ENCODE measurements at places on chromosomes 2 and 18.

DNA sequence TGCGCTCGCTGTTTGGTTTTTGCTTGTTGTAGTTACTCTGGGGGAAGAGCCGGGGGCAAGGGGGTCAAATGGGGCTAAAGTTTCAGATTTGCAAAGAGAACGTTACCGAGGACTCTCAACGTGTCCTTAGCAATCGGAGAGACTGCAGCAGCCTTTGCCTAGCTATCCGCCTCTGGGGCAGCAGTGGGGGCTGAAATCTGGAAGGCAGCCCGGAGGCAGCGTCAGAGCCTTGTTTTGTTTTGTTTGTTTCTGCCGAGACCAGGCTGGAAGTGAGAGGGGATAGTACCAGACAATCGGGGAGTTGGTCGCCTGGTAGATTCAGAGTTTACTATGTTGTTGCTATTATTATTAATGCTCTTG is 1.2 kb downstream of the CDH20 start:
- no peak for DNase-seq

GRCh38 chr2:160639472-160639871 is 145.9 kb upstream of the RBMS1 start:
- DNase-seq = no peak

GRCh38 chr2:81158505-81158904 is 854.0 kb upstream of the LRRTM1 start:
- DNase-seq = no peak

- DNase-seq = no peak
Observed at GRCh38 chr2:192150166-192150565, 44.6 kb downstream of the TMEFF2 start.

- no peak for DNase-seq
Observed at GRCh38 chr2:158539176-158540005, 82.6 kb downstream of the PKP4 start.

DNA sequence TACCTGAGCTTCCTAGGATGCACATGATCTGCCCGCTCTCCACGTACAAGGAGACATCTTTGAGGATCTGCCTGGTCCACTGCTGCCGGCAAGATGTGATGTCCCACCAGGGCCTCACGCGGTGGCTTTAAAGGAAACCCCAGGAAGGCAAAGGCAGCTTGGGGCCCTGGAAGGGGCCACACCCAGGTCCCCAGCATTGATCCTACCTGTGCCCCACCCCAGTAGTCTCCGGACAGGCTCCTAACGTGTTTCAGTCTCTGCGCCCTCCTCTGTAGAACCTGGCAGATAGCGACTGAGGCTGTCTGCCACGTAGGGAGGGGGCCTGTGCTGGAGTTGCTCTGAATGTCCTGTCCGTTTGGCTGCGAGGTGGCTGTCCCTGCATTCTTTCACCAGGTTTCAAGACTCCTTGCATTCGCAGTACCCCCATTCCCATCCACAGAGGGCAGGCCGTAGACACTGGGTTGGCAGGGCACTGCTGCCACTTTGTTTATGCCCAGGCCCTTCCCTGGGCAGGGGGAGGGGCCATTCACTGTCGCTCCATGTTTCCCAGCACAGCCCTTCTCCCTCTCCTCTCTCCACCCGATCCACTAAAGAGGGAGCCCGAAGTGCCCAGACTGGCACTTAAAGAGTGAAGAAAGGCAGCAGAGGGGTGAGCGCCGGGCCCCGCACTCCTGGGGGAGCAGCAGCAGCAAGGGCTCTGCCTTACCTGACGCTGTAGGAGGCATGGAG is 644 bp downstream of the ABCG5 start:
- no peak for DNase-seq

- DNase-seq = no peak
Observed at GRCh38 chr2:120780402-120780801, 44.7 kb downstream of the GLI2 start.

GRCh38 chr2:53234548-53234903 is 533.1 kb upstream of the CHAC2 start:
- no peak for DNase-seq

DNA sequence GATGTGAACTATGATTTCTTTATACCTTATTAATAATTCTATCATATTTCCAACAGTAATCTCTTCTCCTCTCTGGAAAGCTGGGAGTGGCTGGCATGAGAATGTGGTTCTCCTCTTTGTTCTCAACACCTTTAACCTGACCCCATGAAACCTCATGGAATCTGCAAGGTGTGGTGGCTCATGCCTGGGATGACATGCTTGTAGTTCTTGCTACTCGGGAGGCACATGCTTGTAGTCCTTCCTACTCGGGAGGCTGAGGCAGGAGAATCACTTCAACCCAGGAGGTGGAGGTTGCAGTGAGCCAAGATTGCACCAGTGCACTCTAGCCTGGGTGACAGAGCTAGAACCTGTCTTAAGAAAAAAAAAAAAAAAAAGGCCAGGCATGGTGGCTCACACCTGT is 10.8 kb upstream of the CDCA7 start:
- DNase-seq = no peak

DNA sequence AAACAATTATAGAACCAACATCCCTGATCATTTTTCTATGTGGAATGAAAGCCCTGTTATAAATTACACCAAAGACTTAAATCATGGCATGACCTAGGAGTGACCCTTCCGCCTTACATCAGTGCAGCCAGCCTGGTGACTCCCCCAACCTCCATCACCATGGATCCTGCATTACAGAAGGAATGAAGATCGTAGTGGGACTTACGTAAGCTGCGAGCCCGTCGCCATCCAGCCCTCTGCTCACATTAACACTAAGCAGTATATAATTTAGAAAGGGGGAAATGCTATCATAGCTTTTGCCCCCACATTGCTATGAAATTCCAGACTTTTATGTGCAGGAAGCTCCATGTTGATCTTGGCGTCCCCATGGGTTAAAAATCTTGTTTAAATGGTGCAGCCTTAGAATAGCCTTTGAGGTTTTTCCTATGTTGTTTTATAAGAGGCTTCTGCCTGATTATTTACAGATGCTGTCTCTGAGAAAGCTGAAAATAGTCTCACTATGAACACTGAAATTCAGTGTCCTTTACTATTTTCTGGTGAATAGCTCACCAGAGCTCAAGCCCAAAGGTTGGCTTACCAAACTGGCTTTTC is 76.3 kb downstream of the COLEC12 start:
- no peak for DNase-seq

DNA sequence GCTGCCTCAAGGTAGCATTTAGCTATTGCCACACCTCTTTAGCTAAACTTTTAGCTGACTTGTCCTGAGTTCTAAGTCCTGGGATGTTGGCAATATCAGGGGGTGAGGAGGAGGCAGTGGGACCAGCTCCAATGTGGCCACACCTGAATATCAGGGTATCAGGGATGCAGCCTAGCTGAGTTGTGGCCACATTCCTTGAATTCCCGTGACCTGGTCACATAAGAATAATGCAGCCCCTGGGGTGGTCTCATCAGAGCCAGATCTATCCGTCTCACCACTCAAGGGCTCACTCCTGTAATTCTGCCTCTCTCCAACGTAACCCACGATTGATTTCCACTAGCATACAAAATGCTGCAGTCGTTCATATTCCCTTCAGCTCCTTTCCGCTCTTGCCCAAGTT is 11.6 kb upstream of the TAF1B start:
- no peak for DNase-seq

DNA sequence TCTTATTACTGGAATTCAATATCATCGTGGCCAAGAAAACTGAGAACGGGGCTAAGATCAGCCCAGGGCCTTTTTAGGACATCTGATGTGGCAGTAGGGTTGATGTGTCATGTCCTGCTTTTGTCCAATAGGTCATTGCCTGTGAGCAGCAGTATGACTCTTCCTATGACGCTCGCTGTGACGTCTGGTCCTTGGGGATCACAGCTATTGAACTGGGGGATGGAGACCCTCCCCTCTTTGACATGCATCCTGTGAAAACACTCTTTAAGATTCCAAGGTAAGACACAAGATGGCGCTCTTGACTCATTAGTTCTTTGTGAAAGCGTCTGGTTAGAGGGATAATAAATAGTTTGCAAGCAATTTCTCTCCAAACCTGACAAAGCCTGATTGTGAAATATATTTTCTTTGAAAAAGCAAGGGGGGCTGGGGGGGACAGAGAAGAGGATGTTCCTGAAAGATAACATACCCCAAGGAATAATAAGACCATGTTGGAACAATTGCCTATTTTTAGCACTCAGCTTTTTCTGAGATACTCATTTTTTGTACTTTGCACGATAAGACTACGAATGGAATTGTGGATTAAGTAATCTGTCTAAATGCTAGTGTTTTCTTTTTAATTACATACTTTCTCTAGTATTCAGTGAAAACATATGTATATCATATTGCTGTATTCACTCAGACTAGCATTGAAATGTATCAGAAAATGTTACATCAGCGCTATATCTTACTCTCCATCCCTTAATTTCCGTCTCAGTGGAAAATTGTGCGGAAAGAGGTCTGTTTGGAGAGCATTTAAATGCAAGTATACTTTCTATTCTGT is 58.1 kb downstream of the MYO3B start:
- DNase-seq = no peak

DNA sequence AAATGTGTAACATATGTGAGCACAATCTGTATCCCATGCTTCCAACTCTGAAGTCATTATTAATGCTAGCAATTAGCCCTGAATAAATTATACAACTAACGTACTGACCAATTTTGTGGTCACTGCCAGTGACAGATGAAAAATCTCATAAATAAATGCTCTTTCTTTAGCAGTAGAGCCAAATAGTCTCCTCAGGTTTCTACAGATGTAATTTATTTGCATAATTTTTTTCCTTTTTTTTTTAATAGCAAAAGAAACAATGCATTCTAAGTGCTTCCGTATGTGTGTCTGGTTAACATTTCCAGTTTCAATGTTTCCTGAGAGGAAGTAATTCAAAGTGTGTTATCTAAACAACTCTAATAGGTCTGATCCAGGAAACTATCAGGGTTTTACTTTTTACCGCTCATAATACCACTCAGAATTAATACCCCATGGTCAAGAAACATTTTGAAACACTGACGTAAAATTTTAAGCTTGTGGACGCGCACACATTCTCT is 108.4 kb downstream of the MEP1B start:
- no peak for DNase-seq

DNA sequence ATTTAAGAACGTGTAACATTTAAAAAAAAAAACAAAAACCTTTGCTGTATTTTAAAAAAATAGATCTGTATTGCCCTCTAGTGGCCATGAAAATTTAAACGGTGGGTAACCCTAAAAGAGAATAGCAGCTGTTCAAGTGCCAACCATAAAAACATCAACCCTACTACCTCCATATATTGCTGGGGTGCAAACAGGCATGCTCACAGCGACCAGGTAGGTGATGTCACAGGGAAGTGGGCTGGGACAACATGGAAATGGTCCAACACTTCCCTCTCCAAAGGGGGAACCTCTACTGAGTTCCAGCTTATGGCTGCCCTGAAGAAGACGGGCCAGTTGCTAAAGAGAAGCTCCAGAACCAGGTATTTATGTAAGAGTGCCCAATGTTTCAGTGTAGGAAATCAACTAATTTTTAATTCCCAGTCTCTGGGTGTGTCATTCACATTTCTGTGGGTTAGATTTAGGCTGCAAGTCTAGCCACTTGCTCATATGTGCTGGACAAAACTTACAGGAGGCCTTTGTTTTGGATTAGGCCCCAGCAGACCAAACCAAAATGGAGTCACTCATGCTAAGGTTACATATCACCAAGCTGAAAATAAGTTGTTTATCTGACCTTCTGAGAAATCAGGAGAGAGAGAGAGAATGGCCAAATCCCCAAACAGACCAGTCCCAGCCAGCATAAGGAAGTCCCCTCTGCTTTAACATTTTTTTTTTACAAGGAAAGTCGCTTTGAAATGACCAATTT is 54.5 kb downstream of the SKA1 start:
- no peak for DNase-seq

DNA sequence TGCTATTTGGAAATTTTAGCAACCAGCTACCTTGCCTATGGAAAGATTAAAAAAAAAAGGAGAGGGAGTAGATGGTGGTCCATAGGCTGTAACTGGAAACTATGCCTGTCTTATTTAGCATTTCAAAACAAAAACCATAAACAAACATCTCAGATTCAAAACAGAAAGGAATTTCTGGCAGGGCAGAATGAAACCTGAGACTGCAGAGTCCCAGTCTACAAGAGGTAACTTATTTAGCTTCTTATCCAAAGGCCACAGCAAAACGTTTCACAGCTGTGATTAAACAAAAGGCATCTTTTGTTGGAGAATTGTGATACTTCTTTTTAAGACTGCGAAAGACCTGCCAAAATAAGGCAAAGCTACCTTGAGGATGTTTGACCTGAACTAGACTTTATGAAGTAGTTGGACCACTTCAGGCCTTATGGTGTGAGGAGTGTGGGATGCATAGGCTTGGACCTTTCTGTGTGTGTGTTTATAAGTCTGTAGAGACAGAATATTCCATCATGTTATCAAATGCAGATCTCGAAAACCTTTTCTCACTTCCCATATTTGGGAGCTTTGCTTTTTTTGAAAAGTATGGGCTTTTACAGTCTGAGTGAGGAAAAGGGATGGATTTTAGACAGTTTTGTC is 11.0 kb downstream of the CRIM1 start:
- DNase-seq = no peak

DNA sequence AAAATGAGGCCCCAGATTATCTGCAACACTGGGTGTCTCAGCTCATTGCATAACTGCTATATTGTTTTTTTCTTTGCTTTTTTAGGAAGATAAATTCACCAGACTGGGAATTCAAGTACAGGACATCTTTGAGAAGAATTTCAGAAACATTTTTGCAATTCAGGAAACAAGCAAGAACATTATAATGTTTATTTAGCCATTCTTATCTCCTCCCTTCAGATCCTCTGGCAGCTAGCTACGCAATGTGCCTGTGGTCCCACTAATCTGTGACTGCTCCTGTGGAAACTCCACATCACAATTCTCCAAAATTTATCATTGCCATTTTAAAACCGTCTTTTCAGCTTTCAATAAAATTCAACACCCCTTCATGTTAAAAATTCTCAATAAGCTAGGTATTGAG is 126.8 kb downstream of the SP100 start:
- no peak for DNase-seq

GRCh38 chr2:136059036-136059472 is 58.9 kb downstream of the CXCR4 start:
- no peak for DNase-seq

GRCh38 chr2:43179942-43180341 is 46.5 kb downstream of the ZFP36L2 start:
- no peak for DNase-seq

GRCh38 chr2:65594150-65594549 is 161.8 kb upstream of the SPRED2 start:
- no peak for DNase-seq

GRCh38 chr2:120454654-120455385 is 108.9 kb downstream of the INHBB start:
- DNase-seq = no peak

DNA sequence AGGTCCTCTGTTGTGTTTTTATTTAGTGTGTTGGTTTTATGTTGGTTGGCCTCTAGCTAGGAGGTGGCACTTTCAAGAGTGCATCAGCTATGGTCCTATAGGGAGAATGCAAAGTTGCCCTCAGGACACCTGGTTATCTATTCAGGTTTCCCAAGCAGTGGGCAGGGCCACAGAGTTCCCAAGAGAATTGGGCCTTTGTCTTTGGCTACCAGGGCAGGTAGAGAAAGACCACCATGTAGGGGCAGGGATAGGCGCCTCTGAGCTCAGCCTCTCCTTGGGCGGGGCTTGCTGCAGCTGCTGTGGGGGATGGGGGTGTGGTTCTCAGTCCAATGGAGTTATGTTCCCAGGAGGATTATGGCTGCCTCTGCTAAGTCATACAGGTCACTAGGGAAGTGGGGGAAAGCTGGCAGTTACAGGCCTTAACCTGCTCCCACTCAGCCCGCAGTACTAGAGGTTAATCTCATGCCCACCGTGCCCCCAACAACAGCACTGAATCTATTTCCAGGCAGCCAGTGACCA is 26.0 kb downstream of the ABCB11 start:
- DNase-seq = no peak

Data from activated T-cell treated with anti-CD3 and anti-CD28 coated beads, Interleukin-2, amount 50 U/mL, for 1 hour (primary cell).